ENCODE measurements at places on chromosomes 3 and 15. TPM values are rescaled to one million over a fixed set of nuclear protein-coding genes. Genes with fewer than 3 reads are reported as not detected.

CPN2 gene
- 0.10 TPM for total RNA-seq

OR5K2 gene
- total RNA-seq = not detected

CHRM5 gene
- total RNA-seq = not detected

TM4SF18 gene
- 16.6 TPM for total RNA-seq
